ENCODE measurements at places on chromosomes 13 and 19.

DNA sequence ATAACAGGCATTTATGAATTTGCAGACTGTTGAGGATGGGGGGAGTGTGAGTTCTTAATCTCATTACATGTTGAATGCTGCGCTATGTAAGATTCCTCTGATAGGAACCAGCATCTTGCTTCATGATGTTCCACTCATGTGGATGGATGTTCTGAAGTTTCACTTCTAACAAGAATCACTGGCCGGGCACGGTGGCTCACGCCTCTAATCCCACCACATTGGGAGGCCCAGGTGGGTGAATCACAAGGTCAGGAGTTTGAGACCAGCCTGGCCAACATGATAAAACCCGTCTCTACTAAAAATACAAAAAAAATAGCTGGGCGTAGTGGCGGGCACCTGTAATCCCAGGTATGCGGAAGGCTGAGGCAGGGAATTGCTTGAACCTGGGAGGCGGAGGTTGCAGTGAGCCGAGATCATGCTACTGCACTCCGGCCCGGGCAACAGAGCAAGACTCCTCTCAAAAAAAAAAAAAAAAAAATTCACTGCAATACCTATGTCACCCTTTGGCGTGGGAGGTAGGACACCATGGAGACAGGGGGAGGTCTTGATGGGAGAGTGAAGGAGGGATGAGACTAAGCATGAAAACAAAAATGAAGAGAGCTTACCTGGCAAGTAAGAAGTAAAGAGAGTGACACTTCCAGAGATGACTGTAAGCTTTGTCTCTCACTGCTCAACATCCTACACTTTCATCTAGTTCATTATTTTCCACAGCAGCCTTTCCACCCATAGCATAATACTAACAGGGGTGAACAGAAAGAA is 133.0 kb downstream of the DCT start:
- no peak for DNase-seq

- DNase-seq: no peak
Measured at GRCh38 chr19:13169769-13170168, 19.6 kb downstream of the IER2 start.

DNA sequence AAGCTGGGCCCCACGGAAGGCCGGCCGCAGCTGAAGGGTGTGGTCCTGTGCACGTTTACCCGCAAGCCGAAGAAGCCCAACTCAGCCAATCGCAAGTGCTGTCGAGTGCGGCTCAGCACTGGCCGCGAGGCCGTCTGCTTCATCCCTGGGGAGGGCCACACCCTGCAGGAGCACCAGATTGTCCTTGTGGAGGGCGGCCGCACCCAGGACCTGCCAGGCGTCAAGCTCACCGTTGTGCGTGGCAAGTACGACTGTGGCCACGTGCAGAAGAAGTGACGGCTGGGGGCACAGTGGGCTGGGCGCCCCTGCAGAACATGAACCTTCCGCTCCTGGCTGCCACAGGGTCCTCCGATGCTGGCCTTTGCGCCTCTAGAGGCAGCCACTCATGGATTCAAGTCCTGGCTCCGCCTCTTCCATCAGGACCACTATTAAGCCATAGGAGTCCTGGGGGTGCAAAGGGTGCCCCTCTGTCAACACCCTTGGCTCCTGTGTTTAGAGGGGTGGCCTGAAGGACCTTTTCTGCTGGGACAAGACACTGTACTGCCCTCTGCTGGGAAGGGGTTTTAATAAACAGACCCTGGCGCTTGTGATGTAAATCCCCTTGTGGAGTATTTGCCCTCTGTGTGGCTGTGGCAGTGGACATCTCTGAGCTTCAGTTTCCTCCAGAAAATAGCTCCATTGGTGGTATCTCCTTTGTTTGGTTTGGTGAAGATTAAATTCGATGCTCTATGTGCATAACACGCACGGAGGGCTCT is 1.9 kb downstream of the MRPS12 start:
- DNase-seq: peak; percentile 19

DNA sequence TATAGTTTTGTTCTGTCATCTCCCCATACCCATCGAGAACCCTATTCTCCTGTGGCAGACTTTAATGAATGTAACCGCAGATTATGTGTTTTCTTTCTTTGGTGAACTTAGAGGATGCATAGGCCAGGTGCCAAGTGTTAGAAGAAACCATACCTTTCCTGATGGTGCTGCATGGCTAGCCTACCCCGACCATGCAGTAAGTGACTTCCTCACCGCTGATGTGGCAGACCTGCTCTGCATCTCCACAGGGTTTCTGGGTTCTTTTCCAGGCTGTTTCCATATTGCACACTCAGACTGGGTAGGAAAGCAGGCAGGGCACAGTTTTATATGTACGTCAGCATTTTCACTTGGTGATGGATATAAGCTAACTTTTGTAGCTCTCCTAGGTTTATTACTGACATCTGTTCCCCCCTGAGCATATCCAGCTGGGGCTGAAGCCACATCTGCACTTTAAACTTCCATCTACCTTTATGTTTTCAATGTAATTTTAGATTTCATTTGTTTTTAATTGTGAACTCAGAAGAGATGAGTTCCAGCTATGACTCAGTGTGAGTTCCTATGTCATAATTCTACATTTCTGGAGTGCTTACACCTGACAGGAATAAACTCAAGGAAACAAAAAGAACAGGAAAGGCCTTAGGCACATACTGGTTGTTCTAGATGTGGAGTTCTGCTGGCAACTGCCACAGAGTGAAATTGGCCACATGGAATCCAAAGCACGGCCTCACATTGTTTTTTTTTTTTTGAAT is 42.3 kb downstream of the LRCH1 start:
- no peak for DNase-seq

GRCh38 chr13:31088826-31089420 is 72.8 kb downstream of the HSPH1 start:
- no peak for DNase-seq

- no peak for DNase-seq
Measured at GRCh38 chr19:13681509-13681908, 82.8 kb upstream of the MRI1 start.

DNA sequence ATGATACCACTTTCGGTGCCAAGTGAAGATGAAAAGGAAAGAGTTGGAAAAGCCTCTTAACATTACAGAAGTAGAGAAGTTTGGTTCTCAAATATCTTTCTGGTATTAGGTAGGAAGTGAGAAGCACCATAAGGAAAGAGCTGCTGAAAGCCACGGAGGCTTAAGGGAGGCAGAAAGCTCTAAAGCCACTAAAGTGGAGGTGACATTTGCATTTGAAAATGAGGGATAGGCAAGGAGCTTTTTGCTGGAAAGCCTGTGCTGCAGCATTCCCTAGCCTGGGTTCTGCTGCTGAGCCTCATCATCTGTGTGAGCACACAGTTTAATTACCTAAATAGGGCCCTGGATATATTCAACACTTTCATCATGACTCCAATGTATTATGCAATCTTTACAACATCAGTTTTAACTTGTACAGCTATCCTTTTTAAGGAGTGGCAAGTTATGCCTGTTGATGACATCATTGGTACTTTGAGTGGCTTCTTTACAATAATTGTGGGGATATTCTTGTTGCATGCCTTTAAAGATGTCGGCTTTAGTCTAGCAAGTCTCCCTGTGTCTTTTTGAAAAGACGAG is 315.4 kb downstream of the RBM26 start:
- no peak for DNase-seq

DNA sequence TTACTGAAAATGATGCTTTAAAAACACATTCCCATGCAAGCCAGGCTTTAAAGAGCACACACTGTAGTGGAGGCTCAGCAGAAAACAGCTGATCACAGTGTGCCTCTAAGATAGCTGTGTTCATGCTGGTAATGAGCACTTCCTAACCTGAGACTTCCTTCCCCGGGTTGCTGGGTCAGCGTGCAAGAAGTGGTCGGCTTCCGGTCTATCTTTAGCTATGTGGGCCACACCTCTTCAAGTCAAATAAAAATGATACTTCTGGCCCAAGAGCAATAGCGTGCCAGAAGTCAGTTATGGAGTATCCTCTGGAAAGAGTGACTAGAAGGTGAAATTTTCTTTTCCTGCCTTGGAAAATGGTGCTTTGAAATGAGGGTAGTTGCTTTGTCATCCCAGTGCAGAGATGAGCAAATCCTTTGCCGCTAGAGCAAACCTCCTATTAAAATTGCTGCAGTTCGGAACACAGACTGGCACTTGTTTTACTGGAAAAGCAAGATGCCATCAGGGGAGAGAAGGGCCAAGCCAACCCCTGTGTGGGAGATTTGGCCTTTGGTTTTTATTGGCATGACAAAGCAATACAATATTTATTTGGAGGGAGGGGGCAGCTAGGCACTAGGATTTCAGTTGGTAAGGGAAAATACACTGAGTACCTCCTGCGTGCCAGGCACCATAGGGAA is 64.2 kb downstream of the ARHGAP35 start:
- DNase-seq: no peak

DNA sequence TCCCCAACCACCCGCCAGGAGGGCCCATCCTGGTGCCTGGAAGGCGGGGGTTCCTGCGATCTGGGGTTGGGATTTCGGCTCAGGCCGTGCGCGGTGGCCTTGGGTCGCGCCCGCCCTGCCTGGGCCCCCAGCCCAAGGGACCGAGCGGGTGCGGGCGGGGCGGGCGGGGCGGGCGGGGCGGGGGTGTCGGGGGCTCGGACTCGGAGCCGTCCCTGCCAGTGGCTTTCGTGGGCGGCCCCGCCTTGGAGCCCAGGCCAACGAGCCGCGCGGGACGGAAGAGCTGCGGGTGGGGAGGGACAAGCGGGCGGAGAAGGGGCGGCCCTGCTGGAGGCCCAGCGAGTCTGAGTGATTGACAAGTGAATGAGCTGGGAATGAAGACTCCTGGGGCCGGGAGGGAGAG is 24.6 kb upstream of the ZNF729 start:
- no peak for DNase-seq

- DNase-seq: no peak
Measured at GRCh38 chr19:7679771-7680605, 645 bp upstream of the TRAPPC5 start.

DNA sequence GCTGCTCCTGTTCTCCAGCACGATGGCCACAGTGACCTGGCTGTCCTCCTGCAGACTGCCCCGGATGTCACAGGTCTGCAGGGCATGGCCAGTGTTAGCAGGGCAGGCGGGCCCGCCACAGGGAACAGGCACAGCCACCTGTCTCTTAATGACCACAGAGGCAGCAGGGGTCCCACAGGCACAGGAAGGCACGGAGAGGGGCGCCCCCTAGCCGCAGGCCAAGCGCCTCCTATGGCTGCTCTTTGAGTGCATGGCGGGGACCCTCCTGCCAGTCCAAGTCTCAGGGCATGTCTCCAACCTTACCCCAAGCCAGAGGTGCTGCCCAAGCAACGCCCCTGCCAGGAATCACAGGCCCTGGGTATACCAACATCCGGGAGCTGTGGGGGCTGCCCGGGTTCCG is 14.1 kb downstream of the IZUMO4 start:
- no peak for DNase-seq

- DNase-seq: no peak
Measured at GRCh38 chr19:28636016-28636629, 576.8 kb downstream of the UQCRFS1 start.

GRCh38 chr13:75437582-75438318 is 44.2 kb downstream of the TBC1D4 start:
- DNase-seq: no peak

GRCh38 chr13:113875837-113876281 is 12.0 kb upstream of the GAS6 start:
- DNase-seq: no peak

GRCh38 chr19:7910321-7911161 is 4.1 kb upstream of the TGFBR3L start:
- DNase-seq: no peak

- DNase-seq: peak; percentile 47
Measured at GRCh38 chr19:14440049-14440448, 6.9 kb downstream of the PKN1 start.

DNA sequence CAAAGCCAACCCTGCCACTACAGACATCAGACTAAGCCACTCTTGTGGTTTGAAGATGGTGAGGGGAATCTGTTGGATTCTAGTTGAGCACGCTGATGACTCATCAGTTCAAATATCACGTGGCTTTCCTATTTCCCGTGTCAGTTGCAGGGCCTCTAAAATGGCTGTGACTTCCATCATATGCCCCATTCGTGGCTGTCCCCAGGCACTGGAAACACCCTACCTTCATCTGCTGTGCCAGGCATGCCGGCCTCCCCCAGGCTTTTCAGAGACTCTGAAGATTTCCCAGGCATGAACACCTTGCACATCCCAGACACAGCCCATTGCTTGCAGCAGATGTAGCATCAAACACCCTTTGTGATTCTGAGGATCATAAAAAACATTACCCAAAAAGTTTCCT is 659.9 kb downstream of the UQCRFS1 start:
- no peak for DNase-seq

DNA sequence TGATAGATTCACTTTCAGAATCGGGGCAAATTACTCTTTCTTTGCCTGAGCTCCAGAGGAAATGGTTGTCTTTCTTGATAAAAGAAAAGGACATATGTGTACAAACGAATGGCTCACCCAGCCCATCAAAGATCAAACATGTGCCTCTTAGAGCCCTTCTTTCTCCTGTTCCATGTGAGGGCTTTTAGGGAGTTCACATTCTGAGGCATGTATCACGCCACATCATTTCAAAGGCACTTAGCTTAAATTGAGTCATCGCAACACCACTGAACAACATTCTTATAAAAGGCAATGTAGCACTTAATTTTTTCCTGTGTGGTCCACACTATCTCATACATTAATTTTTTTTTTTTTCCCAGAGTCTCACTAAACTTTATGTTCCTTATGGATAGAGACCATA is 521.0 kb downstream of the SUCLA2 start:
- no peak for DNase-seq

- peak; percentile 8 for DNase-seq
Measured at GRCh38 chr19:38264486-38265212, at the start of gene SPINT2. Gene SPINT2 (plus strand): TSS chr19:38264573. CDS start chr19:38264893, 320 bp downstream.

- no peak for DNase-seq
Measured at GRCh38 chr13:43058831-43059230, 35.4 kb downstream of the DNAJC15 start.

GRCh38 chr19:14039181-14039580 is 7.6 kb downstream of the IL27RA start:
- no peak for DNase-seq

DNA sequence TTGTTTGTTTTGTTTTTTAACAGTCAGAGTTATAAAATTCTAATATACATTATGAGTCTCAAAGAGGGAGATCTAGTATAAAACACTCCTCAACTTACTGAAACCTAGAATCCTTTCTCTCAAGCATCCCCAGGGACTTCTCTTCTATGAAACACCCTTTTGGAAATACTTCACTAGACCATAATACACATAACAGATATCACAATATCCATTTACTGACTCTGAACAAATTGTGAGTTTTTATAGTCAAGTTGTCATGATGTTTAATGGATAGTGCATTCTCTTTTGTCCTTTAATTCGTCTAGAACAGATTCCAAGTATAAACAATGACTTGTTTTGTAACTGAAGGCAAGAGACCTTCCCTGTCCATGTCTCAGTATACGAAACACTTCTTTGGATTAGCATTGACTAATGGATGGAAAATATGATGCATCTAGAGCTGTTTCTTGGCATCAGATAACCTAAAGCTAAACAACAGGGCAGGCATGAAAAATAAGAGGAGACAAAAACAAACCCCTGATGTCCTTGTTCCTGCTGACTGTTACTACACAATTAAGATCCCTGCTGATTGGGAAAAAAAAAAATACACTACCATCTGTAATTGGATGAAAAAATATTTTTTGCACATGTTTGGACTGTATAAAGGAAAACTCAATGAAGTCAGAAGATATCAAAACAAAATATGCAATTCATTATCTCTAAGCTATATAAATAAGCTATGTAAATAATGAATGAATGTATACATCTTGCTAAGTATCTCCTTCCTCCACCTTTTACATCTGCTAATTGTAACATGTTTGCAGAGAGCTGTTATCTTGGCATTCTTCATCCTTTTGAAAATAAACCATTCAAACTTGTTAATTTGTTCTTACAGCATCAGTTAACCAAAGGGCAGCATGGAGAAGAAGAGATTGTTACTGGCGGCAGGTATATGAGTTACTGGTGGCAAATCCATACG is 214.2 kb downstream of the LACC1 start:
- no peak for DNase-seq
